ENCODE measurements at places on chromosomes 13 and 19. TPM values are rescaled to one million over a fixed set of nuclear protein-coding genes. Genes with fewer than 3 reads are reported as not detected.

- peak; percentile 3 for DNase-seq
Measured at GRCh38 chr13:113595131-113595530, 10.6 kb downstream of the TFDP1 start.

HNRNPL gene
- total RNA-seq = 191 TPM

- DNase-seq = no peak
Measured at GRCh38 chr13:64007339-64007738, 2591.7 kb upstream of the PCDH20 start.

- DNase-seq = no peak
Measured at GRCh38 chr13:50572129-50572528, 271.4 kb downstream of the DLEU7 start.

DNA sequence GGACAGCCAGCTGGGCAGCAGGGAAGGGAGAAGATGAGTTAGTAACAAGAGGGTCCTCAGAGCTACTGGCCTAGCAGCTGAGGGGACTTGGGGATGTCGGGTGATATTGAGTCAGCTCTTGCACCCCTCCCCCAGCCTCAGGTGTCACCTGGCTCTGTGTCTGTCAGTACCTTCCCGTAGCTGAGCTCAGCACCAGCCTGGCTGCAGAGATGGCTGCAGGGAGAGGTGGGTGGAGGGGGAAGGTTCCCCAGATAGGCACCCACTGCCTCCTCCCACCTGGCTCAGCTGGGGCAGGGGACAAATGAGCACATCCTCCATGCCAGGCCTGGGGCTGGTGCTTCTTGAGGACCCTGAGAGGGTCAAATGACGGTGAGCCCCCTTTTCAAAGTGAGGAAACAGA lies 6.8 kb upstream of the KPTN start:
- DNase-seq = no peak

MAMSTR gene
- total RNA-seq = 2.2 TPM

CFD gene
- total RNA-seq = 147 TPM

GRCh38 chr19:1105008-1105872 lies 1.4 kb downstream of the GPX4 start:
- DNase-seq = peak; percentile 47

GRCh38 chr19:48819366-48819816 lies 8.6 kb upstream of the BCAT2 start:
- peak; percentile 88 for DNase-seq

DNA sequence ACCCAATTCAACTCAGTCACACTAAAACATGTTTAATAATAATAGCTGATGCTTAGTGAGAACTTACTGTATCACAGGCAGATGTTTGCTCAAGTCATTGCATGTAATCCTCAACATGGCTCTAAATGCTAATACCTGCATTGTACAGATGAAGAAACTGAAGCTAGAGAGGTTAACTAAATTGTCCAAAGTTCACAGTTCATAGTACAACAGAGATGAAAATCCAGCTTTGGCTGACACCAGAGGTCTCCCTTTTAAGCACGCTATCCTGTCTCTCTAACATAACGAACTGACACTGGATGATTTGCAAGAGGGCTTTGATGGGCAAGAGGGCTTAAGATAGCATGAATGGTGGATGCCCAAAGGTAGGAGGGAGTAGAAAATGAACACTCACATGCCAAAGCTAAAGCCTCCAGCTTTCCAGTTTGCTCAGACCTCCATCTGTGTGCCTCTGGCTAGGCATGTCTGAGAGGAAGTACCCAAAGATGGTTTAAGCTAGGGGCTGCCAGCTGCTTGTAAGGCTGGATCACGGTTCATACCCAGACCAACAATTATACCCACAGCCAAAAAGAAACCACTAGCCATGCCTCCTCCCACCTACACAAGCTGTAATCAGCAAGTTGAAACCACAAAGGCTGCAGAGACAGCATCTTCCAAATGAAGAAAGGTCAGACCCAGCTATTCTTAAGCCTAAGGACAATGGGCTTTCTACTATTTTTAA lies 196.9 kb upstream of the UBL3 start:
- DNase-seq = no peak

DNA sequence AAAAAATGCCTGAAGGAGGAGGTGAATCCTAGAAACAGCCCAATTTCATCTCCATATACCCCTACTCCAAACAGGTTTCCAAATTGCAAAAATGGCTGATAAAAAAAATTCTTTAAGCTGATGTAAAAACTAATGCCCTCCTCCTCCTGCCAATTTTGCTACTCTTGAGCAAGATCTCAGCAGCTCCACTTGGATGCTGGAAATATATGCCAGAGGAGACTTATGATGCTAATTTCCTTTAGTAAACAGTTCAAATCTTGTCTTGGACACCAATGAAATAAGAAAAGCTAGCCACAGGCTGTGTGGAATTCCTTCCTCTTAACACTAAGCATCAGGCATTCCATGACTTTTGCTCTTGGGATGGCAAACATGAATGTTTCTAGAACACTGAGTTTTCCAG lies 67.5 kb downstream of the INSR start:
- no peak for DNase-seq

DNA sequence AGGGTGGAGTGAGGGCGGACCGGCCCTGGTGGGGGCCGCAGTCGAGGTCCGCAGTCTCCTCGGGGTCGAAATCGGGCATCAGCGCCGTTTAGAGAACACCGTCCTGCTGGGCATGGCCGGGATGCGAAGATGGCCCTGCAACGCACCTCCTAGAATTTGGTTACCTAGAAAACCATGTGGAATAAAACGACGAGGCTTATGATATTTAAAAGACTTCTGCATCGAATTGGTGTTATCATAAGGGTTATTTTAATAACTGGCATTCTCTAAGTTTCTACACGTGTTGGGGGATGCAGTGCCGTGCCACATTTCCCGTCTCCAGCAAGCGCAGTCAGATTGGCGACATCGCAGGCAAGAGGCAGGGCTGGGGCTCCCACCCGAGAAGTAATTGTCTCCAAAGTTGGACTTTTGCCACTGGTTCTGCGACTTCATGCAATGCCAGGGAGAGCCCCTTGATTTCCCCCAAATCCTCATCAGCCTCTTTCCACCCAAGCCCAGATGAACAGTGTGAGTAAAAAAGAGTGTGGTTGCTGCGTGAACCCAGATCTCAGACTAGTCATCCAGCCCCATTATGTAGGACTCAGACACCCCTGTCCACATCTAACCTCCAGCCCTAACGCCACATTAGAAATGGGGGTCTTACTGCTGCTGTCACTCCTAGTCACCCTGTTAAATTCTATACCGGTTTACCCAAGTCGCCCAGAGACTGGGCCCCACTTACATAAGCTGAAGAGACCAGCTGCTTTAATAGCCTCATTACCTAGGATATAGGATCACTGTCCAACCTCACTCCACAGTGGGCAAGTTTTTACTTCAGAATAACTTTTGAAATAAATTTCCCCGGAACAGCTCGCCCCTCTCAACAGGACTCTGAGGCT lies 571 bp upstream of the DHRS12 start:
- DNase-seq = peak; percentile 53

GRCh38 chr13:111031531-111031961 lies 83.6 kb upstream of the ARHGEF7 start:
- peak; percentile 17 for DNase-seq

ZFP30 gene
- total RNA-seq = 13.5 TPM

ZNF784 gene
- 11.1 TPM for total RNA-seq

VAV1 gene
- total RNA-seq = 8.1 TPM

- DNase-seq = no peak
Measured at GRCh38 chr13:94602467-94602866, 810 bp downstream of the GPR180 start.

DNA sequence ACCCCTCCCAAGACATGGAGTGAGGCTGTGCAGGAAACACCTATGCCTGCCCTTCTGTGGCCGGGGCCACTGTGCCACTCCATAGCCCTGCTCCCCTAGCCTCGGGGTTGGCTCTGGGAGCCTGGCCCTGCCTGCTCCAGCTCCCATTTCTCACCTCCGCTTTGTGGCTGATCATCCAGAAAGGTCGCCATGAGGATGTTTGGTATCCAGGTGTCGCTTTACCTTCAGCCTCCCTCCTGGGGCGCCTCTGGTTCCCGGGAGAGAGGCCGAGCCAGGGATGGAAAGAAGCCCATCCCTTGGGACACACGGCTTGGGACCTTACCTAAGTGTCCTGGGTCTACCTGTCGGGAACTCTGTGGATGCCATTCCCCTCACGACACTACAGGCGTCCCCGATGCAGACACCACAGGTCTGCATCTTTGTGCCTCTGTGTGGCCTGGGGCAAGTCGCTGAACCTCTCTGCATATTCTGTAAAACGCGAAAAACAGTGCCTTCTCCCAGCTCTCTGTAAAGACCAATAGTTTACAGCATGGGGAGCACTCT lies 3.4 kb upstream of the MCF2L start:
- DNase-seq = peak; percentile 2

- DNase-seq = peak; percentile 80
Measured at GRCh38 chr13:49627831-49628652, at the start of gene ARL11. Gene ARL11, plus strand, starts transcription at chr13:49628507. Its CDS starts 1,941 bp downstream, at chr13:49630448.

TPTE2 gene
- total RNA-seq = not detected

HS6ST3 gene
- not detected for total RNA-seq

C1QTNF9B gene
- not detected for total RNA-seq

DNA sequence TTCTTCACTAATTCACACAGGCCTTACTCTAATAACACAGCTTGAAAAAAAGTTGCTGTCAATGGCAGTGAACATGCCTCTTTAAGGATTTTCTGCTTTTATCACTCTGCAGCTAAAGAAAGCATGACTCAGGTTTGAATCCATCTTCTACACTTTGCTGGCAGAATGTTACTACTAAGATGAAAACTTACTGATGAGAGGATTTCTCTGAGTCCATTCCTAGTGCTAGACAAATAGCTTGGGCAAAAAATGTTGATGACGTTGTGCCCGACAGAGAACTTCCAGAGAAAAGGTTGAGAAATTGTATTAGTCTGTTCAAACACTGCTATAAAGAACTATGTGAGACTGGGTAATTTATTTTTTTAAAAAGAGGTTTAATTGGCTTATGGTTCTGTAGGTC lies 572.0 kb downstream of the IRS2 start:
- no peak for DNase-seq

DNA sequence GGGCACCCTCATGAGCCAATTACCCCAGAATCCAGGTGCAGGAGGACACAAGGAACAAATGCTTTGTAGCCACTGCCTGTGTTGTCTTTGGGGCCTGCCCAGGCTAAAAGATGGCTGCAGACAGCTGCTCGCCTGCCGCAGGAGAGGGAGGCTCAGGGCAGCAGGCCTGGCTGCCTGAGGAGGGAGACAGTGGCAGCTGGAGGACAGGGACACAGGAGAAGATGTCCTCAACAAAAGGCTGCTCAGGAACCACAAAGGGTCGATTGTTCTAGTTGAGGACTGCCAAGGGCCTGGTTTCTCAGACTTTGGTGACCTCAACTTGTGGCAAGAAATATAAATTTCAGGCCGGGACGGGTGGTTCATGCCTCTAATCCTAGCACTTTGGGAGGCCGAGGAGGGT lies 7.6 kb downstream of the SIRT2 start:
- DNase-seq = no peak

CEACAM7 gene
- 26.3 TPM for total RNA-seq

DNA sequence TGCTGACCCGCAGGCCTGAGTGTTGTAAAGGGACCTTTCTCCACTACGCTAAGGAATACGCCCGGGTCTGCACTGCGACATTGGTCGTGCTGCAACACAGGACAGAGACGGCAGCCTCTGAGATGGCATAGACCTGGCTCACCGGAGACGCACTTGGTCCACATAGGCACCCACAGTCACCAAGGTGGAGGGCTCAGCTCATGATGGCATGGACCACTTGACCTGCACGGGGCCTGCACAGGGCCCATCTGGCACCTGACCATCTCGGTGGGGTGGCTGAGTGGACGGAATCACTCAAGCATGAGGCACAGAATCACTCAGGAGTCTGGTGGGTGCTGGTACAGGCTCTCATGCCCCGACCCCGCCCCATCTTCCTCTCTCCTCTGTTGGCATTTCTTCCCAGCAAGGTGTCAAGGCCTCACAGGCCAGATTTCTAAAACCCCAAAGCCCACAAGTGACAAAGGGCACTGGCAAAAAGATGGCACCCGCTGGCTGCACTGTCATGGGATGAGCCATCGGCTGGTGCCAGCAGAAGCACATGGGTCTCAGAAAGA lies 45.9 kb downstream of the TSHZ3 start:
- DNase-seq = no peak

DNA sequence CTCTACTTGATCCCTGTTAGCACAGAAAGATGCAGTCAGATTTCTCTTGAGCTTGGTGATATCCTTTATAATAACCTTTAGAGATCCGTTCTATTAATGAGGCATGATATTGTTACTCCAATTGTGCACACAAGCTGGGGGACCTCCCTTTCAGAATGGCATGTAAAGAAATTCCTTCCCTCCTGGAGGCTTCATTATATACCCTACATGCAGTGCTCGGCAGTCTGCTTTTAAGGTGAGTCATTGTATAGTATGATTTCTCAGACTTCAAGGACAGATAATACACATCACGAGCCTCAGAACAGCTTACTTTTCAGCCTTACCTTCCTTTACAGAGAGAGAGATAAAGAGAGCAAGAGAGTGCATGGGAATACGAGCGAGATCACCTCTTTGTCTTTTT lies 261.3 kb downstream of the ATP8A2 start:
- no peak for DNase-seq

DNA sequence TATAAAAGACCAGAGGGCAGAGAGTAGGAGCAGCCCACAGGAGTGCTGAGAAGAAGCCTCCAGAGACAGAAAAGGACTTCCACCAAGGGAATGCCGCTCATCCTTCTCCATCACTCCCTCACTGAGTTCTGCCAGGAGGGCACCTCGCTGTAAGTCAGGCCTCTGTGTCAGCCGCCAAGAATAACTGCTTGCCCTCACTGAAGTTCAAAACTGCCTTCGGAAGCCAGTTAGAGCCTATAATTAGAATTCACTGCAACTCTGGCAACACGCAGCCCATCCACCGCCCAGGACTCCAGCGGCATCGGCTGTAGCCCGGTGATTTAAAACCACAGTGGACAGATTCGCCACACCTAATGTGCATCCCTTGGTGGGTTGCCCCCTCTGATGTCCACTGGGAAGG lies 281.8 kb upstream of the ZNF507 start:
- no peak for DNase-seq

PKN1 gene
- total RNA-seq = 66.6 TPM

GRCh38 chr13:78305171-78305570 lies 298.2 kb downstream of the POU4F1 start:
- no peak for DNase-seq

CGB5 gene
- not detected for total RNA-seq

DNA sequence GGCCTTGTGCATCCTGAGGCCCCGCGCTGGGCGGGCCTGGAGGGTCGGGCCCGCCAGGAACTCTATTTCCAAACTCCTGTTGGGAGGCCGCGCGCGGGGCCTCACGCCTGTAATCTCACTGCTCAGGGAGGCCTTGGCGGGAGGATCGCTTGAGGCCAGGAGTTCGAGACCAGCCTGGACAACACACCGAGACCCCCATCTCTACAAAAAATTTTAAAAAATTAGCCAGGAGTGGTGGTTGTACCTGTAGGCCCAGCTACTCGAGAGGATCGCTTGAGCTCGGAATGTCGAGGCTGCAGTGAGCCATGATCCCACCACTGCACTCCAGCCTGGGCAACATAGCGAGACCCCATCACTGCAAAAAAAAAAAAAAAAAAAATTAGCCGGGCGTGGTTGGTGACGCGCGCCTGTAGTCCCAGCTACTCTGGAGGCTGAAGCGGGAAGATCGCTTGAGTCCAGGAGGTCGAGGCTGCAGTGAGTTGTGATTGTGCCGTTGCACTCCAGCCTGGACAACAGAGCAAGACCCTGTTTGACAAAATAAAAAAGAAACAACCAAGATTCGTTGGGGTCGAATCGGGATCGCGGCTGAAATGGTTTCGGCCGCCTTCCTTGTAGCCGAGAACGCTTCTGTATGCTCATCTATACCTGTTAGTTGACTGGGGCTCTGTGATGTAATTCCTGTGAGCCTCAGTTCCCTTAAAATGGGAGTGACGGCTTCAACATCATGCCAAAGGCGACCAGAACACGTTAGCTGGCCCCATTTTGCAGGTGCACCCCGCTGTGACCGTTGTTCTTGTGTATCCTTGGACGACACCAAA lies 636 bp downstream of the SF3A2 start:
- no peak for DNase-seq

ZNF729 gene
- total RNA-seq = not detected
